ENCODE measurements at places on chromosomes 12 and 14.

DNA sequence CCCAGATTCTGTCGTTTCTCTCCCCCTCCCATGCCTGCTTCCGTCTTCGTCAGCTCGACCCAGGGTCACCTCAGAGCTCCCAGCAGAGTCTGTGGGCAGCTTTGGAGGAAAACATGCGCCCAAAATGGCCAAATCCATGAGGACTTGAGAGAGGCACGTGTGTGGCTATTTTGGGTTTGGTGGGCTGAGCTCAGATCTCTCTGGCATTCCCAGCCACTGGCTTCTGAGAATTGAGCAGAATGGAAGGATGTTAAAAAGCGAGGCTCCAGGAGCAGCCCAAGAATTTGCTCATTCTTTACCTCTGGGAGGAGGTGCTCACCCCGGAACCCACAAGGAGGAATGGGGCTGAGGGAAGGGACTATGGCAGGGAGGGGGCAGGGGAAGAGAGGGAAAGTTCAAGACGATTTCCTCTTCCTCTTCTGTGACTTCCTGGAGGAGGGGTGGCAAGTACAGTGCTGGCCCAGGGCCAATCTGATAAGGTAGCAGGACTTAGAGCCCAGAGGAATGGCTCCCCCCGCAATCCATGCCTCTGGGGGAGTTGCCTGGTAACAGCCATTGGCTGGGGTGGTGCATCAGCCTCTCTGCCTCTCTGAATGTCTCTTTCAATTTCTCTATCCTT, 20.1 kb downstream of the TSPAN9 start:
- DNase-seq, result no peak

- no peak for DNase-seq
Measured at GRCh38 chr12:34597548-34598351, 575.5 kb downstream of the ALG10 start.

GRCh38 chr12:117742721-117743120, 226.1 kb downstream of the KSR2 start:
- no peak for DNase-seq

- peak; percentile 97 for DNase-seq
Measured at GRCh38 chr12:55720894-55721444, 776 bp downstream of the RDH5 start.

GRCh38 chr12:89704457-89704856, 4.2 kb downstream of the ATP2B1 start:
- no peak for DNase-seq

GRCh38 chr12:51848326-51848727, at the start of gene FIGNL2:
Gene FIGNL2, minus strand, starts transcription at chr12:51848718. Its CDS starts 26,305 bp downstream, at chr12:51822413.
- peak; percentile 32 for DNase-seq

DNA sequence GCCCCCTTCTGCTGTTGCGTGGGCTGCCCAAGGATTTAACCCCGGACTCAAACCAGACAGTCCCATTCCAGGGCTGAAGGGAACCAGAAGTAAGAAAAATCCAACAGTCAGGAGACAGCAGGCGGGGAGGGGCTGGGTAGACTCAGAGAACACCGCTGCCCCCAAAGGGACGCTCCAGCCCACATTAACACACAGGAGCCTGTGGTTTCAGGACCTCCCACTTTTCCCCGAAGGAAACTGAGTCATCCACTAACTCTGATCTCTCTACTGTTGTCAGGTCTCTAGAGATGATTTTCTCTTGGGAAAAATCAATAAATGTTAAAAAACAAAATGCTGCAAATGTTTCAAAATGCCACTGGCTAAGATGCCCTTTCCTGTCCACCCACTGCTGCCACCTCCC, 41.6 kb downstream of the FBXO21 start:
- DNase-seq, result no peak

- DNase-seq, result no peak
Measured at GRCh38 chr14:104339829-104340228, 201.4 kb downstream of the KIF26A start.

DNA sequence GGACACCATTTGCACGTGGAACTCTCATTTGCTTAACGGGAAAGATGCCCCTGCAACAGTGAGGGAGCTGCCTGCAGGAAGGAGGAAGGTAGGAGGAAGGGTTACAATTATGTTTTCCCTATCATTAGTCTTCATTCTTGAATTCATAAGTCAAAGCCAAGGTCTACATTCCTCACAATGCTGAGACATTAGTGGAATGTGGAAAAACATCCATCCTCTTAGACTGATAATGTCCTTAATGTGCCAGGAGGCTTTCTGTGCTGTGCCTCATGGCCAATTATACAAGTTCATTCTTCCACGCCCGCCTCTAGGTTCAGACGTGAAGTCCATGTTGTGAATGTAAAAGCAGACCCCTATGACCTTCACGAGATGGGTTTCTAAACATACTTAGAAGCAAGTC, 1212.4 kb upstream of the TMEM132C start:
- no peak for DNase-seq

- no peak for DNase-seq
Measured at GRCh38 chr12:104354167-104354867, 50.8 kb downstream of the EID3 start.

DNA sequence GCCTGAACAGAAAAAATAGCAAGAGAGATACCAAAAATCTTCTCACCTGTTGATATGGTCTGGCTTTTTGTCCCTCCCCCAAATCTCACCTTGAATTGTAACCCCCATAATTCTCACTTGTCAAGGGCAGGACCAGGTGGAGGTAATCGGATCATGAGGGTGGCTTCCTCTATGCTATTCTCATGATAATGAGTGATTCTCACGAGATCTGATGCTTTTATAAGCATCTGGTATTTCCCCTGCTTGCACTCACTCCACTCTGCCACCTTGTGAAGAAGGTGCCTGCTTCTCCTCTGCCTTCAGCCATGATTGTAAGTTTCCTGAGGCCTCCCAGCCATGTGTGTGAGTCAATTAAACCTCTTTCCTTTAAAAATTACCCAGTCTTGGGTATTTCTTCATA, 291.2 kb downstream of the CPNE8 start:
- DNase-seq, result no peak

DNA sequence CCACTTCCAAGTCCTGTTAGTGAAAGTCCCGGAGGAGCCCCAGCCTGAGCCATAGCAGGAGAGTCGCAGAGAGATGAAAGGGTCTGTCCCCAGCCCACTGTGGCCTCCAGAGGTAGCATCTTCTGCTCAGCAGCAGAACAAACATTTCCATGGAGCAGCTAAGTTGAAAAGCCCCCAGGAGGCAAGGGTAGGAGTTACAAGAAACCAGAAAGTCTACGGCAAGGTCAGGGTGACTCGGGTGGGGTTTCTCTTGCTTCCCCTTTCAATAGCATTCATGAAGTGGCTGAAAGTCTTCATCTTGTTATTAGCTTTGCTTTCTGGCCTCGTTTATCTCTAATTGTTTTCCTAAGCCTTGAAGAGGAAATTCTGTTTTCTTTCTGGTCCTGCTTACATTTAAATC, 151.2 kb upstream of the DIO3 start:
- no peak for DNase-seq

DNA sequence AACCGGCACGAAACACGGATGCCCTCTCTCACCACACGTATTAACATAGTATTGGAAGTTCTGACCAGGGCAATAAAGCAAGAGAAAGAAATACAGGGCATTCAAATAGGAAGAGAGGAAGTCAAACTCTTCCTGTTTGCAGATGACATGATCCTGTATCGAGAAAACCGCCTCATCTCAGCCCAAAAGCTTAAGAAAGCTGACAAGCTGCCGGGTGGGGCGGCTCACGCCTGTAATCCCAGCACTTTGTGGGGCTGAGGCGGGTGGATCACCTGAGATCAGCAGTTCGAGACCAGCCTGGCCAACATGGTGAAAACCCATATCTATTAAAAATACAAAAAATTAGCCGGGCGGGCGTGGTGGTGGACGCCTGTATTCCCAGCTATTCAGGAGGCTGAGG, 17.7 kb downstream of the OR6S1 start:
- no peak for DNase-seq

DNA sequence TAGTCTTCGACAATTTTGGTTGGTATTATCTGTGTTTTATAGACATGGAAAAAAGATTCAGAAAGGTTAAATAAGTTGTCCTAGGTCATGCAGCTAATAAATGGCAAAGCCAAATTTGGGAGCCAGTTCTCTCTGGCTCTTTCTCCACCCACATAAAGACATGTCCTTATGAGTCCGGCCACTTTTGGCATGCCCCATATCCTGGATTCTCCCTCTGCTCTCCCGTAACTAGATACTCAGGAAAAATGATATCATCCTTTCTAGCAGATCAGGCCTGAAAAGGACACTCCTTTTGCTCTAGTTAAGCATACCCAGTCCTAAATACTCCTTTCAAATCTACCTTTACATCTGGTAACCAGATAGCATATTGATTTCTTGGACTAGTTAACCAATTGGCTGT, 64.4 kb downstream of the TTLL5 start:
- no peak for DNase-seq

DNA sequence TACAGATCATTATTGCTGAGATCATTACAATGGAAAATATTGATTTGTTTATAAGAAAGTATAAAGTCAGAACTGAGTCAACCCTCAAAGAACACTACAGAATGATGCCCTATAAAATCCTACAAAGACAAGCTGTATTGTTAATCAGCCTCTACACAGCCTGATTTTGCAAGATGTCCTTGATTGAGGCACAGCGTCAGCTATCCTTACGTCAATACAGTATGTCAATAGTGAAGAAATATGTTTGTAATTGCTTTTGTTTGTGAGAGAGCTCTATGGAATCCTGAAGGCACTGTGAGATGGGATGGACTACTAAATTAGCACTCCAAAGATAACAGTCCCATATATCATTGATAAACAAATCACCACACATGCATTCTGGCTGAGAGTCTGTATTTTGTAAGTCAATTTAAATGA, 70.7 kb downstream of the RASSF9 start:
- no peak for DNase-seq

- DNase-seq, result peak; percentile 52
Measured at GRCh38 chr12:13124656-13125505, 21.4 kb upstream of the GSG1 start.

DNA sequence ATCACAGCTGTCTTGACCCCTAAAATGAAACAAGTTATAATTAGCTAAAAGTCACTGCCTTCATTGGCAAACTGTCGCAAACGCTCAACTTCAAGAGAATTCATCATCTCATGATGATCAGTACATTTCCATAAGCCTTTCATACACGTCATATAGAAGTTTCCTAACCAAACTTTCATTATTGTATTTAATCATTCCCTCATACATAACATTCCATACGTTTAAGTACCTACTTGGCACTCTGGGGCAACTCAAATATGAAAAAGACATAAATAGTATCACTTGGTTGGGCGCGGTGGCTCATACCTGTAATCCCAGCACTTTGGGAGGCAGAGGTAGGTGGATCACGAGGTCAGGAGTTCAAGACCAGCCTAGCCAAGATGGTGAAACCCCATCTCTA, 12.4 kb upstream of the PPP2R5E start:
- no peak for DNase-seq

GRCh38 chr12:3149515-3150307, 72.5 kb downstream of the TSPAN9 start:
- no peak for DNase-seq

DNA sequence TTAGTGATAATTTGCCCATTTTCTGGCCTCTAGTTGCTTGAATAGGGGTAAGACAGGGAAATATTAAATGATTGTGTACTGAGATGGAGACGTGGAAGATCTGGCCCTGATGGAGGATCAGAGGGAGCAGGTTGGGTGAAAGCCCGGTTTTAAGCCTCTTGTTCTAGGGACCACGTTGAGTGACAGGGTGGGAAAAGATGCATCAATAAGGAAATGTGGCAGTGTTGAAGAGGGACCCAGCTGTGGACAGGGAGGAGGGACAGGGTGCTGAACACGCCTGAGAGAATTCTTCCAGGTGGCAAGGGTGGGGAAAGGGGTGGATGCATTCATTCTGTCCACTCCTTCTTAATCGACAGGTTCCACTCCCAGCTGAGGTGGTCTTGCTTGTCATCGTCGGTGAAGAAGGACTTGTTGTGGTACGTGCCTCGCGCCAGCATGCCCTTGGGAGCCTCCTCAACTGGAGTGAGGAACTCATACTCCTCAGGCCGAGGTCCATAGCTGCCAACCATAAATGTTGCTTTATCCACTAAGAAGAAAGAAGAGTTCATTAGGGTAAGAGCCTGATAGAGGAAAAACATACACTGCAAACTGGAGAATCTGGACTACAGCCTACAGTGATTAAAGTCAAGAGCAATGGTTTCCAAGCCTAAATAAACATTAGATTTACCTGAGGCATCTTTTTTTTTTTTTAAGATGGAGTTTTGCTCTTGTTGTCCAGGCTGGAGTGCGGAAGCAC, 4.0 kb upstream of the ERP27 start:
- no peak for DNase-seq

- DNase-seq, result peak; percentile 81
Measured at GRCh38 chr14:61527325-61528100, 167.8 kb upstream of the HIF1A start.

Measured in ACHN (cell line).